ENCODE measurements at places on chromosomes 2 and 18. TPM values are rescaled to one million over a fixed set of nuclear protein-coding genes. Genes with fewer than 3 reads are reported as not detected.

UNC80 gene
- total RNA-seq: not detected

GRCh38 chr2:134823431-134823830 is 15.0 kb upstream of the ACMSD start:
- DNase-seq: no peak

SKOR2 gene
- not detected for total RNA-seq

DNA sequence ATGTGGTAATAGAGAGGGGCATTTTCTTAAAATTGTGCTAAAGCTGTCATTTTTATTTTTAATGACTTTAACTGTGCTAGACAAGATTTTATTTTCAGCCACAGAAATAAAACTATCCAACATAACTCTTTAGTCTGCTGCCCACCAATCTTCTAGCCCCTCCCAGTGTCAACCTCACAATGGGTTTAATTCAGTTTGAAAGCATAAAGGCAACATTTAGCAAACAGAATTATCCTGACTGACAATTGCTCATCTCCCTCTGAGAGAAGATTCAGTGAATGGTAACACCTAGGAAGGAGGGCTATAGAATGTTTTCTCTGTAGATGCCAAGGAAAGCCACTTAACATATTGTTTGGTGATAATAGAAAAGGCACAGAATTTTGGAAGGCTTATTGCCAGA is 5.2 kb downstream of the ERMN start:
- DNase-seq: no peak

LINC00305 gene
- not detected for total RNA-seq

Data from breast epithelium (tissue), 4 donors.